ENCODE measurements at places on chromosomes 6 and 20.

DNA sequence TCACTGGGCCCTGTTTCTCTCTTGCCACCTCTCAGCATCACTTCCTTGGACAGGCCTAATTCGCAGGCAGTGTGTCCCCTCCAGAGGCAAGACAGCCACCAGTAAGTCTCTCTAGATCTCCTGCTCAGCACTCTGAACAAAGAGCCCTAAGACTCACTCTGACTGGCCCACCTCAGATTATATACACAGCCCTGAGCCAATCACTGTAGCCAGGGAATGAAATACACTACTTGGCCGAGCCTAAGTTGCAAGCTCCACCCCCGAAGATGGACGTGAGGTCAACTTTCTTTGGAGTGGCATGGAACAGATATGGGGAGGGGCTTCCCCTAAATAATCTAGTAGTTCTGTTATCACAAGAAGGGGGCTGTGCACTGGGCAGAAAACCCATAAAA is 4.1 kb downstream of the BPI start:
- no peak for DNase-seq

DNA sequence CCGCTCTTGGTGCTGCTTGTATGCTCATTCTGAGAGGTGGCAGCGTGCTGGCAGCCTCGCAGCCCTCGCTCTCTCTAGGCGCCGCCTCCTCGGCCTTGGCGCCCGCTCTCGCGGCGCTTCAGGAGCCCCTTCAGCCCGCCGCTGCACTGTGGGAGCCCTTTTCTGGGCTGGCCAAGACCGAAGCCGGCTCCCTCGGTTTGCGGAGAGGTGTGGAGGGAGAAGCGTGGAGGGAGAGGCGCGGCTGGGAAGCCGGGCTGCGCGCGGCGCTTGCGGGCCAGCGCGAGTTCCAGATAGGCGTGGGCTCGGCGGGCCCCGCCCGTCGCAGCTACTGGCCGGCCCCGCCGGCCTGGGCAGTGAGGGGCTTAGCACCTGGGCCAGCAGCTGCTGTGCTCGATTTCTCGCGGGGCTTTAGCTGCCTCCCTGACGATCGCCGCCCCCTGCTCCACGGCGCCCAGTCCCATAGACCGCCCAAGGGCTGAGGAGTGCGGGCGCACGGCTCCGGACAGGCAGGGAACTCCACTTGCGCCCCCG is 19.5 kb upstream of the FAM8A1 start:
- DNase-seq = peak; percentile 29

- no peak for DNase-seq
These were observed 20.5 kb upstream of the TBC1D32 start for GRCh38 chr6:121354764-121355163.

- peak; percentile 68 for DNase-seq
These were observed 23.2 kb downstream of the ZNF311 start for GRCh38 chr6:28981833-28982475.

DNA sequence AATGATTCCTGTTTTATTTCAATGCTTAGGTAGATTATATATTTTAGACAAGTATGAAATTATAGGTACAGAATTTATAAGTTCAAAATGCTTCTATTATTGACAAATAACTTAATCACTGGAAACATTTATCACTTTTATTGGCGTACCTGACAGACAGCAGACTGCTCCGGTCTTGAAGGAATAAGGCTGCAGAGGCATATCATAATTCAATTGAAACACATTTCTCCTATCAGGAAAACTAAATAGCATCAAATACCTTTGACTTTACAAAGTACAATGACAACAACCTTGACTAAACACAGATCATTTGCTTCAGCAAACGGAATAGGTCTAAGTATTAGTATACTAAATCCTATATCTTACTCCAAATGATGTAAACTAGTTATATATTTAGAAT is 91.3 kb downstream of the GRIK2 start:
- DNase-seq = no peak

GRCh38 chr6:169880516-169880915 is 129.1 kb downstream of the ERMARD start:
- DNase-seq = no peak

GRCh38 chr6:98560841-98561240 is 273.5 kb upstream of the POU3F2 start:
- DNase-seq = no peak

GRCh38 chr6:3913077-3913957 is 64.1 kb downstream of the FAM50B start:
- DNase-seq = no peak

- DNase-seq = no peak
These were observed 7.7 kb downstream of the PHIP start for GRCh38 chr6:79070206-79070825.

DNA sequence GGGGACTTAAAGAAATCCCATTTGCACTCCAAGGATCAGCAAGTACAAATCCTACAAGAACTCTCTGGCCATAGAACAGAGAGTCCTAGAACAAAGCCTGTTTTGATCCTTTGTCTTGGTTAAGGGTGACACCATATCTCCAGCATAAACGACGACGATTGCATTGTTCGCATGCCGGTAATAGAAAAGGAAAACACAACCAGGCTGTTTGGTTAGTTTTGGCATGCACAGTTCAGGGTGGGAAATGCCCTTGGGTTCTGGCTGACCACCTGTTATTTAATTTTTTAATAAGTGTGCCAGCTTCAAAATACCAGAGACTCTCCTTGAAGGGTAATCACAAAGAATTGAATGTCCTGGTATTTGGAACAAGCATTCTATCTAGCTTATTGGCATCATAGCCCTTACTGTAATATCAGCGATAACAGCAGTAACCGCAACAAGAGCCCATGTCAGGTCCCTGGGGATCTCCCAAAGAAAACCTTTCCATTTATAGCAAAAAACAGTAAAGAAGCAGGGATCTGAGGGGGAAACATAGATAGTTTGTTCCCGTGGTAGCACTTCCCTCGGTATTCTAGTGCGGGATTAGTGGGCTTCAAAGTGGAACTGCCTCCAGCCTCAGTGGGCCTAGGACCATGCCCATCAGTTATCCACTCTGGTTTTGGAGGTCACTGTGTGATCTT is 77.1 kb downstream of the TMEM170B start:
- DNase-seq = no peak

DNA sequence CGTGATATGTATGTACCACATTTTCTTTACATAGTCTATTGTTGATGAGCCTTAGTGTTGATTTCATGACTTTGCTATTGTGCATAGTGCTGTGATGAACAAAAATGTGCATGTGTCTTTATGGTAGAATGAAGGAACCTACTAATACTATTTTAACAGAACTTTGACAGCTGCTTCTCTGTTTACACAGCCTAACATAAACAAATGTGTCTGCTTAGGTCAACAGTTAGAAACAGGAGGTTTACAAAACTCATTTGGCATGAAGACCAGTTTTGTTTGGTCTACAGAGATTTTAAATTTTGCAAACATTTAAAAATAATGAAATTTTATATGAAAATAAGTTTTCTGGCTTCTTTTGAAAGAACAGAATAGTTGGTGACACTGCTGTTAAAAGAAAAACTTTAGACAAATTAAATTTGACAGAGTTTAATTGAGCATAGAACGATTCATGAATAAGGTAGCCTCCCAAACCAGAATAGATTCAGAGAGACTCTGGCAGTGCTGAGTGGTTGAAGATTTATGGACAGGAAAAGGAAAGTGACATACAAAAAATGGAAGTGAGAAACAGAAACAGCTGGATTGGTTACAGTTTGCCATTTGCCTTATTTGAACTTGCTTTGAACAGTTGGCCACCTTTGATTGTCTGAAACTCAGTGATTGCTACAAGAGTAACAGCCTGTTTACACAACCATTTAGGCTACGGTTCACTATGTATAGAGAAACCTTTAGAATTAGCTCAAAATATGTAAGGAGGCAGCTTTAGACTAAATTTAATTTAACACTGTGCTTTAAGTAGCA is 715.8 kb upstream of the HS3ST5 start:
- DNase-seq = no peak

DNA sequence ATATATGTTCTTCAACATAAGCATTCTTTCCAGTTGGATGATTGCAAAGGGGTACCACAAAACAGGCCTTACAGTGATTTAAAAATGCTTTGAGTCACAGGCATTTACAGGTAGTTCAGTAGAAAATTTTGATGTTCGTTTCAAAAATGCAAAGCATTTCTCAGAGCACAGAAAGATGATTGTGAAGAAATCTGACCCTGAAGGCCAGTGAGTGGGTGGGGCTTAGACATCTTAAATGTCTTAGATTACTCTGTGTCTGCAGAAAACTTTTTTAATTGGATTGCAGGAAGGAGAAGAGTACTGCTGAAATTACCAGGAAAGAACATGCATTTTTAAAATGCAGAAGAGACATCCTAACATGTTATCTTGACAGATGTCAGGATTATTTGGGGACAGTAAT is 268.3 kb downstream of the CDKAL1 start:
- DNase-seq = no peak

DNA sequence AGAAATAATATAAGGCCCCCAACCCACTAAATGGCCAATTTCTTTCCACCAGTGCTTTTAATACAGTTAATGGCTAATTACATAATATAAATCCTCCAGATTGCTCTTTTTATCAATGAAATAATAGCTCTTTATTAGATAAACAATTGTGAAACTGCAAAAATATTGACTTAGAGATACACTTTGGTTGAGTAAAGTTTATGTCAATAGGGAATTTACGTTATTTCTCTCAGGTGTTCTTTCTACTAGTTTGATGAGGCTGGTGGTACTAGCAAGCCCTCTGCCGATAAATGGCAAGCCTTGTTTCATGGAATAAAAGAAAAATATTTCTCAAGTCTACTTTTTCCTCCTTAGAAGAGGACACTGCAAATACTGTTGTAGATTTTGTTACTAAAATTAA is 18.9 kb downstream of the RFX6 start:
- no peak for DNase-seq

DNA sequence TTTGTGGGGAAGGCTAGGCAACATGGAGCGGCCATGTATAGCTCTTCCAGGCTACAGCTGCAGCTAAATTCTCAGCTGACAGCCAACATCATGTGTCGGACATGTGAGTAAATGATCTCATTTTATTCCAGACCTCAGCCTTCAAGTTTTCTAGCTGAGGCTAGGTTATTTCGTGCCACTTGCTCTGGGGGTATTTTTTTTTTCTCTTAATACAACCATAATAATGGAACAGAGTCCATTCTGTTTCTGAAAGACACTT is 573.5 kb downstream of the CD109 start:
- DNase-seq = no peak
